Smooth muscle cell of the coronary artery (primary cell): ENCODE measurements at places on chromosomes 3 and 15. TPM values are rescaled to one million over a fixed set of nuclear protein-coding genes. Genes with fewer than 3 reads are reported as not detected.

Gene PARP15
- total RNA-seq: 0.23 TPM in 1 of 2 replicates, not detected in the other

Gene WNT7A
- 0.60 TPM in 1 of 2 replicates, not detected in the other for total RNA-seq

Gene ZNF445
- total RNA-seq: 6.9 and 9.1 TPM in 2 replicates

Gene SCN5A
- total RNA-seq: 0.08 TPM in 1 of 2 replicates, not detected in the other

Gene ASB14
- total RNA-seq: 0.12 TPM in 1 of 2 replicates, not detected in the other

Gene BFSP2
- total RNA-seq: not detected in 2 replicates

Gene CHRFAM7A
- total RNA-seq: 1.9 TPM in 1 of 2 replicates, not detected in the other

Gene CEMIP
- 106 and 955 TPM in 2 replicates for total RNA-seq

Gene NCBP2
- total RNA-seq: 51.4 and 79.1 TPM in 2 replicates

Gene SOX14
- not detected in 2 replicates for total RNA-seq

Gene INAFM2
- 4.2 and 13.8 TPM in 2 replicates for total RNA-seq

Gene ZKSCAN7
- 4.6 and 8.3 TPM in 2 replicates for total RNA-seq
